ENCODE measurements at places on chromosomes 12 and 14. TPM values are rescaled to one million over a fixed set of nuclear protein-coding genes. Genes with fewer than 3 reads are reported as not detected.

AICDA gene
- not detected for total RNA-seq

FSCB gene
- not detected for total RNA-seq

CLEC4C gene
- total RNA-seq, result not detected

LMNTD1 gene
- total RNA-seq, result 0.35 TPM

CNTN1 gene
- total RNA-seq, result 123 TPM

TARBP2 gene
- total RNA-seq, result 14.1 TPM

MON2 gene
- total RNA-seq, result 84.4 TPM

LYZ gene
- total RNA-seq, result 11.0 TPM

MGAT2 gene
- 27.7 TPM for total RNA-seq

CLEC9A gene
- total RNA-seq, result 0.22 TPM

SRRM4 gene
- 0.02 TPM for total RNA-seq

MYF6 gene
- not detected for total RNA-seq

ALDH1L2 gene
- total RNA-seq, result 1.8 TPM

RPS6KL1 gene
- 0.86 TPM for total RNA-seq

CLEC2A gene
- total RNA-seq, result not detected

DEPDC4 gene
- total RNA-seq, result 0.83 TPM

C3AR1 gene
- 10.1 TPM for total RNA-seq

PTPRB gene
- total RNA-seq, result 11.6 TPM

RNASE3 gene
- total RNA-seq, result not detected

LTB4R2 gene
- total RNA-seq, result 4.5 TPM

COL2A1 gene
- total RNA-seq, result 1.1 TPM

GRIN2B gene
- total RNA-seq, result not detected

TMEM179 gene
- not detected for total RNA-seq

ASB2 gene
- total RNA-seq, result 5.5 TPM

OTX2 gene
- total RNA-seq, result not detected

PAH gene
- total RNA-seq, result 0.23 TPM

Data from ovary (tissue), 10 donors.